ENCODE measurements at places on chromosomes 1 and 21.
A peak's percentile ranks its signal among the peaks of the same experiment; 100 is the strongest.

DNA sequence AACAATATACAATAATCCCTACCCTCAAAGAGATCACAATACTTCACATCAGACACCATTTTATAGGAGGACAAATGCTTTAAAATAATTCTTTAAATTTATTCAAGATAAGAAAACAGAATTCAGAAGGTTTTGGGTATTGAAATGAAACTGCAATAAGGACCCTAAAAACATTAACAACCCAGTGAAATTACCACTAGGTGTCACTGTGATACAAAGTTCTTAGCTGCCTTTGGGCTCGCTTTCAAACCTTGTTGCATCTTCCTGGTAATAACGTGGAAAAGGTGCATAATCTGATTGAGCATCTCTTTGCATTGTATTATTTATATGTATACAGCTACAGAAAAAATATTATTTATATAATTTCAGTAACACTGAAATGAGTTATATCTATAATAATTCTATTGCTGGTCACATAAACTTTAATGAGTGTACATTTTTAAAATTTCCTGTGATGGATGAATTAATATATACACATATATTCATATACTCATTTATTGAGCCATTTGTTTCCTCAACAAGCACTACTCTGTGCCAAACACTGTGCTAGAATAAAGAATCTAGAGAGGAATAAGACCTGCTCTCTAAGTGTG is 185.2 kb downstream of the FAF1 start:
- DNase-seq: peak; percentile 2

DNA sequence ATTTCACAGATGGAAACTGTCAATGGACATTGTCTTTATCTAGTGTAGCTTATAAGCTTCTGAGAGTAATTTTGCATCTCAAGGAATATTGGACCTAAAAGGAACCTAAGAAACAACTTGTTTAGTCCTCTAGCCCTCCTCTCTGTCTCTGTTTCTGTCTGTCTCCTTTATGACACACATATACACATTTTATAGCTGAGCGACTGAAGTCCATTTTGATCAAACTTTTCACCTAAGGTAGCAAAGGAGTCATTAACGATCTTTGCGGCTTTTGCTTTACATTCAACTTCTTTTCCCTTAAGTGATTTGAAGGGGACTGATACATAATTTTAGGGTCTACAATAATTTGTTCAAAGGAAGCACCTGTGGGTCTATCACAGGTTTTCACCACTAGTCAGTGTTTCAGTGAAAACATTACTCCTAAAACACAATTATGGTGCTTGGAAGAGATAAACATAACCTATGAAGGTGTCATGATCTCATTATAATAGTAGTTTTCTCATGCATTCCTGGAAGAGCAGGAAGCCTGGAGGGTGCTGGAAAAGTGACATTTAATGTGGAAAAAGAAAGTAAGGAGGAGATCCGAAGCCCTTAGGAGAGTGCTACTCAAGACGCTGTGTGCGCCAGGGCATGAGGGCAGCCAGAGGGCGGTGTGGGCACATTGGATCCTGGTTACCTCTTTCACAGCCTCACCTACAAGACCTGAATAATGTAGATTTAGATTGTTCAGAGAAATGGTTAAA is 248.6 kb downstream of the DNM3 start:
- peak; percentile 47 for DNase-seq

DNA sequence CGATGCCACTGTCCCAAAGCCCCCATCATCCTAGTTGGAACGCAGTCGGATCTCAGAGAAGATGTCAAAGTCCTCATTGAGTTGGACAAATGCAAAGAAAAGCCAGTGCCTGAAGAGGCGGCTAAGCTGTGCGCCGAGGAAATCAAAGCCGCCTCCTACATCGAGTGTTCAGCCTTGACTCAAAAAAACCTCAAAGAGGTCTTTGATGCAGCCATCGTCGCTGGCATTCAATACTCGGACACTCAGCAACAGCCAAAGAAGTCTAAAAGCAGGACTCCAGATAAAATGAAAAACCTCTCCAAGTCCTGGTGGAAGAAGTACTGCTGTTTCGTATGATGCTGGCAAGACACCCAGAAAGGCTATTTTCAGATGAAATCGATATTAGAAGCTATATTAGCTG is 8.1 kb downstream of the RHOU start:
- DNase-seq: no peak

GRCh38 chr1:961132-961669 is 817 bp downstream of the KLHL17 start:
- DNase-seq: no peak

DNA sequence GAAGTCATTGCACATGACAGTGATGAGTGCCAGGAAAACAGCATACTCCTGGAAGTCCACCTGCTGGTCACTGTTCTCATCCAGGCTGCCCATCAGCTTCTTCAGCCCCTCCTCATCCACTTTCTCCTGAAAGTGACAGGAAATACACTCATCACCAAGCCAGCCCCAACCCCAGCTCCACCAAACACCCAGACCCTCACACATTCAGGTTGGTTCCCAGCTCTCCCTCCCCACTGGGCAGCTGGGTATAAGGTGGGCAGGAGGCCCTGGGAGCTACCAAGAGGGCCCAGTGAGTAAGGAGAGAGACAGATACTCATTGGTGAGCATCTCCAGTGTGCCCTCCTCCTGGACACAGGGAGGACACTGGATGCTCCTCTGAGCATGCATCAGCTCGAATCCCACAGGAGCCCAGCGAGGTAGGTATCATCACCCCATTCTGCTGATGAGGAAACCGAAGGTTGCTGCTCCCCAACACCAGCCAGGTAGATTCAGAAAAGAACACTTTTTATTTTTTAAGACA is 4.1 kb downstream of the S100A2 start:
- DNase-seq: no peak

DNA sequence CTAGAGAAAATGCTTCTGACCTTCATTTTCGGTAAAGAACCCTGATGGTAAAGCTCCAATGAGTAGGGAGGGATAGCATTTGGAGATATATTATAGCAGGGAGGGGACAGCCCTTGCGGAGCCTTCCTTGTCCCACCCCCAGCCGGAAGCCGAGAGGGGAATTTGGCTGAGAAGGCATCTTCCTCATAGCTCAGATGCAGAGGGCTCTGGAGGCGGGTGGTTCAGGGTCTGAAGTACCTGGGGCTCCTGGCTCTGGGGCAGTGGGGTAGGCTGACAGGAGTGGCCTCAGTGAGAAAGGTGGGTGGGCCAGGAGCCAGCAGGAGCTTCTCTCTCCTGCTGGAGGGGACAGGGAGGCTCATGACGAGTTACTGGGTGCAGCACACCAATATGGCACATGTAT is 88.0 kb upstream of the IFFO2 start:
- no peak for DNase-seq

DNA sequence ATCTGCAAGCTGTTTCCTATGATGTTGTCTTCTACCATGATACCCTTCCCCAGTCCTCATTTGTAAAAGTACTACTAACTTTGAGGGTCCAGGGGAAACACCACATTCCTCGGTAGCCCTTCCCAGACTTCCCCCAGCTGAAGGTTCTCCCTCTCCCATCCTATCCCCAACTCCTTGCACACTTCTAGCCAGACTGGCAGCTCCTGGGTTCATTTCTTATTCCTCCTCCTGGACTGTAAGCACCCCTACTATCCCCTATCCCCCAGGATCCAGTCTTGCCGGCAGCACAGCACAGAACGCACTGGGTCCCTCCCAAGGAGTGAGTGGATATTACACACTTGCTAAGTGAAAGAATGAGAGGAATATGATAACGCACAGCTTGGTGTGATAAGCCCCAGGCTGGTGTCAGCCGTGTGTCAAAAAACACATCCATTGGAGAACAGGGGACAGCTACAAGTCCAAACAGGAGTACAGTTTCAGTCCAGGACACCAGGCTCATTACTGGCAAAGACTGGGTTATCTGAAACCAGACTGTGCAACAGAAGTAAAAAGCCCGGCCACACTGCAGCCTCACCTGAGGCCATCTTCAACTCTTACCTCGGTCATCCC is 100.2 kb downstream of the SSBP3 start:
- no peak for DNase-seq

DNA sequence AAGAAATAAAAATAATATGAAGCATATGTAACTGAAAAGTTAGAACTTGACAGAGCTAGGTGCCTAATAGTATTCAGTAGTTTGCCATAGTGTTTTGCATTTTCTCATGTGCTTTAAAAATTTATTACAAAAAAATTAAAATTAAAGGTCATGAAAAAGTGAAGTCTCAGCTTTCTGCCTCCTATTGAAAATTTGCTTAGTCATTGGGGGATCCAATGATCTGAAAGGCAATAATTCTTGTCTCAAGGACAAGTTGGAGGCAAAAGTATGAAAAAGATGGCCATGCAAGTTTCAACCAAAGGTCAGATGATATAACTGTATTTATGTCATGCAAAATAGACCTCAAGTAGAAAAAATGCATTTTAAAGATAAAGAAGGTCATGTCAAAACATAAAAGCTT is 140.7 kb downstream of the DUSP10 start:
- DNase-seq: no peak

GRCh38 chr1:43227143-43227764 is 42.5 kb upstream of the TMEM125 start:
- DNase-seq: peak; percentile 72

DNA sequence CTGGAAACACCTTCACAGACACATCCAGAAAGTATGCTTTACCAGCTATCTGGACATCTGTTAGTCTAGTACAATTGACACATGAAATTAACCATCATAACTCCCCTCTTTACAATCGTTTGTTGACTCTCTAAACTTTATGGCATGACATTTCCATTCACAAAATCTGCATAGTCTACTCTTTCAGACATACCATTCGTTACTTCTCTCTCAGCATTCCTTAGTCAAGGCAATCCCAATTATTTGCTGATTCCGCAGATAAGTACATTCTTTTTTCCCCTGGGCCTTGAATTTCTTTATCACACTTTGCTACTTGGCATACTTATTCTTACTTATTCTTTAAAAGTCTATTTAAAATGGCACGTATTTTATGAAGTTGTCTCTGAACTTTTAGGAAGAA is 15.1 kb upstream of the CRB1 start:
- no peak for DNase-seq

DNA sequence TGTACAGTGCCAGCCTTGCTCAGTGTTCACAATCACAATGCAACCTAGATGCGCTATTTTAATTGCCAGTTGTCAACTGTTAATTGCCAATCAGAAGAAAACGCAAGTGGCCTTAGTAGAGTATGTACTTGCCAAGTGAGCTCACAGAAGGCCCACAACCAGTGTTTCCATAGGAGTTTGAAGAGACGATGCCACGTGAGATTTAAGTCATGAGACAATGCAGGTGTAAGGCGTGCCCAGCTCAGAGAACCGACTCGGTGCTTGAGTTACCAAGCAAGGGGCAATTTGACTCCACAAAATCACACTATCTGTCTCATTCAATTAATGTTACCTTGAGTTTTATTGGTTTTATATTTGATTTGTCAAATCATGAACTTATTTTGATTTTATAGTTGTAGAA is 65.6 kb downstream of the TEX35 start:
- DNase-seq: no peak

- no peak for DNase-seq
These were observed 157.4 kb downstream of the HUNK start for GRCh38 chr21:32030146-32030652.

DNA sequence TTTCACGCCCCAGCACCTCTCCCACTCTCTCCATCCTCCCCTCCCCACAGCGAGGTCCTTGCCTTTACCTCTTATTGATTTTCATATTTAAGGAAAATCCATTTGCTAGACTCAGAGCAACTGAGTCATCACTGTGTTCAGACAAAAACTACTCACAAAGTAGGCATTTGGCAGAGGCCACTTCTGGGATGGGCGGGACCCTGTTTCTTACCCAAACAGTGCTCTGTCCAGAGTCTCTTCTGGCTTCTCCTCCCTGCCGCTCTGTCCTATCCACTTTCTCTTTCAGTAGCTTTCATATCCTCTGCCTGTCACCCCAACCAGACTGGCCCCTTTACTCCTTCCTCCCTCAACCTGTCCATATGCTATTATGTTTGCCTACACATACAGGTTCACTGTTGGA is 2.4 kb upstream of the NAV1 start:
- DNase-seq: no peak

DNA sequence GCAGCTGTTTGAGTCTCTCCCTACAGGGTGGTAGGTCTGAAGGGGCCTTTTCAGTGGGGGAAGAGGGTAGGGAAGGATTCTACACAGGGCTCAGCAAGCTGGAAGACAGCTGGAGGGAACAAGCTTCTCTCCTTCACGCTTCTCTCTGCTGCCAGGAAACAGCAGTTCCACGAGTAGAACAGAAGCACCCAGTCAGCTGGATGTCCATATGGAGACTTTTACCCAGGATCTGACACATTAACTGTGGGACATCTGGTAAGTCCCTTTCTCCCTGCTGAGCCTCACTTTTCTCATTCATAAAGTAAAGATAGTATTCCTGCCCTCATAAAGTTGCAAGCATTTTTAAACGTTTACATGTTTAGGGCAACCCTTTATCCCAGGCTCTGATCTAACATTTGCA is 280.3 kb downstream of the OMA1 start:
- no peak for DNase-seq

DNA sequence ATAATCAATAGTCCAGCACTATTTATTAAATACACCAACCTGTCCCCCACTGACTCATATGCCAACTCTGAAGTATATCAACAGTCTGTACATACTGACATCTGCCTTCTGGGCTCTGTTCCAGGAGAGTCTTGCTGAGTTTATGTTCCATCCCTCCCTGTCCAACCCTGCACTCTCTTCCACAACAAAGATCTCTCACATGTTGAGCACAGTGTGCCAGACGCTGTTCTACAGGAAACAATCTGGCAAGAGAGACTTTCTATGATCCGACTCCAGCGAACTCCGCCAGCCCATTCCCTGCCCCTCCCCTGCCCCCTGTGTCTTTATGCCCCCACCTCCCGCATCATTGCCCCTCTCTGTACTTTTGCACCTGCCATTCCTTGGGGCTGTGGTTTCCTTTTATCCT is 3.4 kb downstream of the LACTBL1 start:
- DNase-seq: no peak

Measured in stimulated activated CD4-positive, alpha-beta T cell treated with anti-CD3 and anti-CD28 coated beads, Interleukin-2, amount 100 ng/mL, for 4 hours (primary cell).